ENCODE measurements at places on chromosomes 2 and 18.

DNA sequence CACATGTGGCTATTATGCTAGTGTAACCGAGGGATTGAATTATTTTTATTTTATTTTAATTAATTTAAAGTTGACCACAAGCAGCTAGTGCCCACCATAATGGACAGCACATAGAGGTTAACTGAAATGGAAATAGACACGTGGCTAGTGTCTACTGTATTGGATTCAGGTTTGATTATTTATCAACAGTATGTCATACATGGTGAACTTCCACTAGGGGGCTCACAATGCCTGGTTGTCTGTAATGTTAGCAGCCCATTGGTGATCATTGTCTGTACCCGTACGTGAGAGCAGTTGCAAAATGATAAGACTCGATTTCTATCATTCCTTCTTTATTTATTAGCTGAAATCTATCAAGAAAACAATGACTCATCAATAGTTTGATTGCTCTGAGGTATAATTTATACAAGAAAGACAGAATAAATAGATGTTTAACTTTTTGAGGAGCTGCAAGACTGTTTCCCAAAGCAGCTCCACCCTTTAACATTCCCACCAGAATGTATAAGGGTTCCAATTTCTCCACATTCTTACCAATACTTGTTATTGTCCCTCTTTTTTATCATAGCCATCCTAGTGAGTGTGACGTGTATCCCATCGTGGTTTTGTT, 76.5 kb downstream of the CYBRD1 start:
- DNase-seq, result peak; percentile 19

- no peak for DNase-seq
Measured at GRCh38 chr18:48800876-48801727, 149.7 kb downstream of the SMAD7 start.

- no peak for DNase-seq
Measured at GRCh38 chr2:219851169-219851568, 223.7 kb downstream of the SLC4A3 start.

DNA sequence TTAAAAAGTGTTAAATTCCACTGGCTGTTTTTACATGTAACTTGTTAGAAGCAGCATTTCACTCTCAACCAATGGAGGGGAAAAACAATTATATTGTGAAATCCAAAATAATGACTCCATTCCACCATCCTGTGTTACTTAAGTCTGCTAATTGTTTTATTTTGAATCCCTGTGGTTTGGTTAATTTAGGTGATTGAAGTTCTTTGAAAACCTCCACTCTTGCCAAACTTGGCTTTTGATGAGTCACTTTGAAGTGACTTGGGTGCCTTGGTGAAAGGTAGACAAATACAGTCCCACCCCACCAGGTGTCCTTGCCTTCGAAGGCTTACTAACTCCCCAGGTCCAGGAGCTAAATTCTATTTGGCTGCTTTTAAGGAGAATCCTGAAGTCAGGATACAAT, 1303.8 kb upstream of the NRXN1 start:
- no peak for DNase-seq

GRCh38 chr2:46161911-46162310, 135.3 kb upstream of the EPAS1 start:
- no peak for DNase-seq

DNA sequence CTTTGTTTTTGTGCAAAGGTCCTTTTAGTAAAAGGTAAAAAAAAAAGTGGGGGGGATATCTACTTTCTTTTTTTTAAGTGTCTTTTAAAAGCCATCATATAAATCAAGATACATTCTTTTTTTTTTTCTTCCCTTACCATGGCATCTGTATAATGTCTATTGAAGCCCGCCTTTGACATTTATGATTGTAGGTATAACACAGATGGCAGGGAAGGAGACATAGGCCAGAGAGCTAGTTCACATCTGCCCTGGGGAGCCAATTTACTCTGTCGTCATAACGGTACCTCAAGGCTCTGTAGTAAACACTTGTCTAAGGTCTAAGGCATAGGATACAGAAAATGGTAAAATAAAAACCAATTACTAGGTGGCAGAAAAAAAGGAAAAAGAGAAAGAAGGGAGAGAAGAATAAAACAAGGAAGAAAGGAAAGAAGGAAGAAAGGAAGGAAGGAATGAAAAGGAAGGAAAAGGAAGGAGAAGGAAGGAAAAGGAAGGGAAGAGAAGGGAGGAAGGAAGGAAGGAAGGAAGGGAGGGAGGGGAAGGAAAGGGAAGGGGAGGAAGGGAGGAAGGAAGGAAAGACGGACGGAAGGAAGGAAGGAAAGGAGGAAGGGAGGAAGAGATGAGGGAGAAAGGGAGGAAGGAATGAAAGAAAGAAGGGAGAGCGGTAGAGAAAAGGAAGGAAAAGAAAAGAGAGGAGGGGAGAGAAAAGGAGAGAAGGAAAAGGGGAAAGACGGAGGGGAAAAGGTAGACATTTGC, 343.5 kb downstream of the RBM43 start:
- DNase-seq, result no peak

DNA sequence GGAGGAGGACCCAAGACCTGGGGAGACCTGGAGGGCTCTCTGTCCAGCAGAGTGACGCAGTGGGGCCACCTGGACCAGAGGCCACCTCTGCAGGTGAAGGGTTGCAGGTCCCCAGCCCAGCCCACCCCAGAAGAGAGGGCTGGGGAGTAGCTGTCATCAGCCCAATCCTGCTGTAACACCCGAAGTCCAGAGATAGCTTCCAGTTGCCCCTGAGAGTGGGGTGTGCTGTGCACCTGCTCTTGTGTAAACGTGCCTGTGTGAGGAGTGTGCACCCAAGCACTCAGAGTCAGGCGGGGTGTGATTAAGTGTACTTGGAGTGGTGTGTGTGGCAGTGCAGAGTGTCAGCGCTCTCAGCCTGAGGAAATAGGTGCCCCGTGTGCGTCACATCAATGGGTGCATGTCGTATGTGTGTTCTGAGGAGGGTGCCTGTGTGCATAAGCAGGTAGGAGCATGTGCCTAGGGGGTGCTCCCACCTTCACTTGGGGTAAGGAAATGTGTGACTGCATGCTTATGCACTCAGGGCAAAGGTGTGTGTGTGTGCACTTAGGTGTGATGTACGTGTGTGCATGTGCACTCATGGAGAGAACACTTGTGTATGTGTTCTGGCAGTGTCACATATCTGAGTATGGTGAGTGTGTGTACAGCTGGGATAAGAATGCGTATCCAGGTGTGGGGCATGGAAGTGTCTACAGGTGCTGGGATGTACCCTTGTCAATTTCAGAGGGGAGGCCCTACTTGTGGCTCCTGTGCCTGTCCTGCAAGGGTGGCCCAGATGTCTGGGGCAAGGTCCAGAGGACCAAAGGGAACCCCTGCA, 672 bp downstream of the ATP6V1B1 start:
- no peak for DNase-seq

GRCh38 chr2:197248623-197249022, 62.0 kb downstream of the ANKRD44 start:
- DNase-seq, result no peak

DNA sequence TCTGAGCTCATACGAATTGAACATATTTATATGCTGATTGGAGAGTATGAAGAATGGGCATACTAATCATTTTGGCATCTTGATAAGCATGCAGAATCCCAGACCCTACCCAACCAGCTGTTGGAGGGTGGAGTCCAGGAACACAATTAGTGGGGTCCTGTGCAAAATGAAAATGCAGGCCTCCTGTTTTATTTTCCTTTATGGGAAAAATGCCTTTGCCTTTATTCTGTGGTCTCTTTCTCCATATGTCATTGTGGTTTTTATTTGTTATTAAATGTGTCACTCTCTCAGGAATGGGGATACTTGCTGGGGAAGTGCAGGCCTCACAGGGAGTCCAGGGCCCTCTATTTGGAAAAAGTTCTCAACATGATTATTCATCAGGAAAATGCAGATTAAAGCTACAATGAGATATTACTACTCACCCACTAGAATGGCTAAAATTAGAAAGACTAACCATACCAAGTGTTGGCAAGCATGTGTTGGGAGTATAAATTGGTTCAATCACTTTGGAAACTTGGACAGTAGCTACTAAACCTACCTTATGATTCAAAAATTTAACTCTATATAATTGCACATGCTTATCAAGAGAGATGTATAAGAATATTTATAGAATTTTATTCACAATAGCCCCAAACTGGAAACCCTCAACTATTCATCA, 223.1 kb upstream of the FBXO11 start:
- DNase-seq, result no peak

GRCh38 chr2:223602972-223603371, 811 bp upstream of the SCG2 start:
- DNase-seq, result no peak
